ENCODE measurements at places on chromosomes 12 and 14. TPM values are rescaled to one million over a fixed set of nuclear protein-coding genes. Genes with fewer than 3 reads are reported as not detected.

- no peaks in the 10 kb centered on the region for H3K36me3 ChIP-seq
- H3K4me1 ChIP-seq, result peaks cover 3% of the 10 kb centered on the region
- no peak overlapping the region for H3K27ac ChIP-seq
- peaks cover 23% of the 10 kb centered on the region for H3K27me3 ChIP-seq
- no peak for DNase-seq
- H3K4me3 ChIP-seq, result no peak overlapping the region
Observed at GRCh38 chr12:3458041-3458440, 33.0 kb upstream of the PRMT8 start.

The GMPR2 gene
- 74.5 TPM for total RNA-seq

DNA sequence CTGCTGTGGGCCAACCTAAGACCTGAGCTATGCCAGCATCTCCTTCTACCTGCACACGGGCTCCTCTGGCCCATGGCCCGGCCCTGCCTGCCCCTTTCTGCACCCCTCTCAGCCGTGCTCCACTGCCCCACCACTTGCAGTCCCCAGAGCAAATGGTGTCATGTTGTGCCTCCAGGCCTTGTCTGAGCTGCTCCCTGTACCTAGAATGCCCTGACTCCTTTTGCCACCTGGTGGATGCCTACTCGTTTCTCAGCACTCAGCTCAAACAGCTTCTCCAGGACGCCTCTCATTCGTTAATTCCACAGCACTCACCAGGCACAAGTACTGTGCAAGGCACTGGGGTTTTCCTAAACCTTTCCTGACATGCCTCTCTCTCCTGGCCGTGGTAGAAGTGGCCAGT is 63.2 kb upstream of the PNMA1 start:
- no peak overlapping the region for H3K4me3 ChIP-seq
- no peak for DNase-seq
- H3K36me3 ChIP-seq, result peaks cover 7% of the 10 kb centered on the region

DNA sequence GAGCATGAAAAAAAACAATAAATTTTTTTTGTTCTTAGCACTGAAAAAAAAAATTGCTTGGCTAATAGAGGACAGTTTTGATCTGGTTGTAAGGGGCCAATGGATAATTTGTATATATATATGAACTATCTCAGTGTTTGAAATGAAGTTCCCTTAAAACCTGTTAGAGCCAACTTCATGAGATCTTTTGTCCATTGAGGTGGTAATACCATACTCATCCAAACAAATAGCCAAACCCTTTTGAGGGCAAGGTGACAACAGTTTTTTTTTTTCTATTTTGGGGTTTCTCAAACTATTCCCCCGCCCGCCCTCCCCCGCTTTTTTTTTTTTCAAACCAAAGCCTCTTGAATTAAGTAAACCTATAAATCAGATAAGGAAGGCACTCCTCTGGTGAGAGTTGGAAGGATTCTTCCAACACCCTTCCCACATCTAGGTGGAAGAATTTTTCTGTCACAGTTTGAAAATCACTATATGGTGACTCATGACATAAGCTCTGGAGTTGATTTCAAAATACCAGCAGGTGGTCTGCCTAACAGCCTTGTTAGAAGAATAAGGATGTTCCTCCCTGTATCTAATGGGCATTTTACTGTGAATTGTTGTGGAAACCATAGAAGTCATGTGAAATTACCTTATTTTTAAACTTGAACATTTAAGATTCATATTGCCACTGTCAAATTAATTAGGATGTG is 10.2 kb downstream of the ARHGAP5 start:
- no peak for DNase-seq
- H3K4me1 ChIP-seq, result peaks cover 17% of the 10 kb centered on the region
- H3K27me3 ChIP-seq, result no peaks in the 10 kb centered on the region
- no peak overlapping the region for H3K27ac ChIP-seq
- peaks cover 26% of the 10 kb centered on the region for H3K36me3 ChIP-seq
- no peak overlapping the region for H3K4me3 ChIP-seq

DNA sequence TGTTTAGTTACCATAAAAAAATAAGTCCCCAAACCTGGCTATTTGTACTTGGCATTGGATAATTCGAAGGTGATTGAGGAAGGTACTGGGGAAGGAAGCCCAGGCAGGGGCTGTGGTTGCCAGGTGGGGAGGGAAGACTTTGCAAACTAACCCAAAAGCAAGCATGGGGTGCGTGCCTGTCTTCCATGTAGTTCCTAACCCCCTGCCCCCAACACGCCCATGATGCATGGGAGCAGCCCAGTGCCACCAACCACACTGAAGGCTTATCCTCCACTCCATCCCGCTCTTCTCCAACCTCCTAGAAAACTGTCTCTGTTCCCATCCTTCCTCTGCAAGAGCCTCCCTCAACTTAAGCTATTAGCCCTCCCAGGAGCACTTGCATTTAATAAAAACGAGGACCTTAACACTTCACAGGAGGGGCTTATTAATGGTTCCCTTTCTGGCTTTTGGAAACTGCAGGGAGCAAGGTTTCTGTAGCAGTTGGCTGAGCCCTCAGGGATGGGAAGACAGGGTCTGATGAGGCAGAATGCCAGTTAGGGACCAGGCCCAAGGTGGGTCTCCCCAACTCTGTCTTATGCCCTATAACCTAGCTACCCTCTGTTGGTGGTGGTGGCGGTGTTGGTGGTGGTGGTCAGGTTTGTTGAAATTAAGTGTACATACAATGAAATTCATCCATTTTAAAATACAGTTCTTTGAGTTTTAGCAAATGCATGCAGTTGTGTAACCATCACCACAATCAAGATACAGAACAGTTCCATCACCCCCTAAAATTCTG is 96.0 kb downstream of the ZFP36L1 start:
- peaks cover 13% of the 10 kb centered on the region for H3K4me1 ChIP-seq
- H3K36me3 ChIP-seq, result peaks cover 7% of the 10 kb centered on the region
- DNase-seq, result no peak
- no peak overlapping the region for H3K4me3 ChIP-seq
- no peak overlapping the region for H3K27ac ChIP-seq
